ENCODE measurements at places on chromosomes 4 and X.

- peak; percentile 80 for DNase-seq
These were observed 327.3 kb downstream of the MAPK10 start for GRCh38 chr4:86032476-86033022.

GRCh38 chr4:42824278-42824977, 68.1 kb upstream of the GRXCR1 start:
- no peak for DNase-seq

DNA sequence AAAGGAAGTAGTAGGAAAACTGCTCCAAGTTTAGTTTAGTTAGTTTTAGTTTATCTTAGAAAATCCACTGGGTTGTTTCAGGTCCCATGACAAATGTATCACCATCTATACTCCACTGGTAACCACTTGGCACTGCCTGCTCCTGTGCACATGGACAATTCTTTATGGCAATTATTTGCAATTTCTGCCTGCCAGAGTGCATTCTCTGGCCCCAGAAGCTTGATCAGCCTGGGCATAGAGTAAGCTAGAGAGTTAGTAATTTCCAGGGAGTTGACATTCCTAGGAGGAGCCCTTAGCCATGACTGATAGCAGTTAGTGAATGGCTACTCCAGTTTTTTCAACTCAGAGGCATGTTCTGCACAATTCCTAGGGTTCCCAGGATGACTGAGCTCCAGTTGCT, 203.2 kb upstream of the FGF13 start:
- no peak for DNase-seq

GRCh38 chrX:19740744-19741143, 146.7 kb downstream of the SH3KBP1 start:
- no peak for DNase-seq

GRCh38 chr4:41877020-41877796, 58.0 kb upstream of the TMEM33 start:
- no peak for DNase-seq

- no peak for DNase-seq
These were observed 253.2 kb upstream of the RASGEF1B start for GRCh38 chr4:81724925-81725329.

Measured in fibroblast of skin of left biceps (primary cell).